Nucleus accumbens (tissue), 56 donors: ENCODE measurements at places on chromosomes 7 and 10.
A peak's percentile ranks its signal among the peaks of the same experiment; 100 is the strongest.

GRCh38 chr10:95327367-95327766 lies 36.6 kb upstream of the PDLIM1 start:
- DNase-seq: no peak

GRCh38 chr10:28909875-28910274 lies 232.6 kb downstream of the BAMBI start:
- no peak for DNase-seq

GRCh38 chr10:71308985-71309384 lies 10.1 kb upstream of the SLC29A3 start:
- no peak for DNase-seq

GRCh38 chr10:77391605-77392235 lies 245.9 kb downstream of the KCNMA1 start:
- DNase-seq: peak; percentile 17

DNA sequence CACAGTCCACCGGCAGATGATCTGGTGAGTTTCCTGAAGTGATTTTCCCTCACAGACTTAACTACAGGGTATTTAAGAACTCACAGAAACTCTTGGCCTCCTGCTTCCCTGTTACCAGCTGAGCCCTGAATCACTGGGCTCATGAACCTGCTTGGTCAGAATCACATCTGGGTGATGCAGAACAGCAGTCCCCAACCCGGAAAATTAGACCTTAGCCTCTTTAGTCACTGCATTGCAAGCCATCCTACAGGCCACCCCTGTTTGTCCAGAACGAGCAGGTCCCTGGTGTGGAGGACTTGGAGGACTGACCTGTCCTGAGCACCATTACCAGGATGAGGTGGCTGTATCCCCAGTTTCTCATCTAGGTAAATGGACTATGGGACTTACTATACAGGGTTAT lies 539.2 kb downstream of the TNS3 start:
- no peak for DNase-seq

DNA sequence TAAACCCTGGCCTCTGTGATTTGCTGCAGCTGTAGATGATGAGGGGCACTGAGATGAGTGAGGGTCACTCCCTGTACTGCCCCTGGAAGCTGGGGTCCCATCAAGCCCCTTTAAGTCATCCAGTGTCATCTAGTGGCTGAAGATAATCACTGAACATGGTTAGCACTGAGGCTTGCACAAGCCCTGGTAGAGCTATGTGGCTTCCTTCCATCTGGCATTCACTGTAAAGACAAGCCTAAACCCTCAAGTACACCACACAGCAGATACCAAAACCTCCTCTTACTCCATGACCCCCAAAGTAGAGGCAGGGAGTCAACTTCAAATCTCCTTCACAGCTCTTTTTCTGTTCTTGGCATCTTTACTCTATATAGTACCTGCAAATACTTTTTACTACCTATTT lies 72.7 kb upstream of the MRLN start:
- DNase-seq: no peak

- DNase-seq: no peak
Measured at GRCh38 chr7:69883399-69883891, 285.2 kb downstream of the AUTS2 start.

DNA sequence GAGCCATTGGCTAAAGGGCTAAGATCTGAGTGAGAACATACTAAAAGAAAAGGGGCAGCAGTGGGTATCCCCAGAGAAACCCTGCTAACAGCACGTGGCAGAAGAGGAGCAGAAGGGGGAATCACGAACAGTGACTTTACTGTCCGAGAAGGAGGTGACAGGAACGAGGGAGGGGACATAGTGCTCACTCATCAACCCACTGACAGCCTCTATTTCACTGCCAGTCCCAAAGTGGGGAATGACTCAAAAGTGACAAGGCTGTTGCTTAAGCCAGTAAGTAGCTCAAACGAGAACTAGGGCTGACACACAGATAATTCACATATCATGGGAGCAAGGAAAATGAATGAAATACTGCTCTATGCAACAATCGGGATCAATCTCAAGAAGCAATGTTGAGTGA lies 92.7 kb downstream of the RSU1 start:
- DNase-seq: no peak

DNA sequence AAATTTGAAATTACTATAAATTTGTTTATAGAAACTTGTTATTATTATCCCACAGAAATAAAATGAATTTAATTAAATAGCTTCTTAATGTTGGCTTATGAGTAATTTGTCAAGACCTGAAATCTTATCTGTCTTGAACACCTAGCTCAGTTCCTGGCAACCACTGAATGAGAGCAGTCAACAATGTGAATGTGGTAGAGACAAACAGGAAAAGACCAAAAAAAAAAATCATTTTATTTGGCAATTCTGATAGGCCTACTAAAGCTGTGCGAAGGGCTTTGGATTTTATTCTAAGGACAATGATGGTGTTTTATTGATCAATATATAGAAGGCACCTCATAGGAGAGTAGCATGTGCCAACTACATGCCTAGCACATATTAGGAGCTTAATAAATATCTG lies 127.8 kb upstream of the RSU1 start:
- DNase-seq: no peak

DNA sequence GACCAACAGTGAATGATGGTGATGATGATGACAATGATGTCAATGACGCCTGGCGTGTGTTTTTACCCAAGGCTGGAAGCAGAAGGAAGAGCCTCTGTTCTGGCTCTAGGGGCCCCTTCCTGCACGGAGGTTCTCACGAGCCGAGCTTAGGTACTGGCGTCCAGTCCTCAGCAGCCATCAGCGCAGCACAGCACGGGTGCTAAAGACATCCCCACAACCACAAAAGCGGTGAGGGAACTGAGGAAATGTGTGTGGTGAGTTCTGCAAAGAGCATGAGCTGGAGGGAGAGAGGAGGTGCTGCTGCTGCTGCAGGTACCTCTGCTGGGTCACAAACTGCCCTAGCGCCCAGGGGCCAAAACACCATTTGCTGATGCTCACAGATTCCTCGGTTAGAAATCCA lies 81.6 kb downstream of the SFMBT2 start:
- DNase-seq: no peak

- peak; percentile 7 for DNase-seq
Measured at GRCh38 chr10:52951824-52952223, 179.2 kb upstream of the MBL2 start.

DNA sequence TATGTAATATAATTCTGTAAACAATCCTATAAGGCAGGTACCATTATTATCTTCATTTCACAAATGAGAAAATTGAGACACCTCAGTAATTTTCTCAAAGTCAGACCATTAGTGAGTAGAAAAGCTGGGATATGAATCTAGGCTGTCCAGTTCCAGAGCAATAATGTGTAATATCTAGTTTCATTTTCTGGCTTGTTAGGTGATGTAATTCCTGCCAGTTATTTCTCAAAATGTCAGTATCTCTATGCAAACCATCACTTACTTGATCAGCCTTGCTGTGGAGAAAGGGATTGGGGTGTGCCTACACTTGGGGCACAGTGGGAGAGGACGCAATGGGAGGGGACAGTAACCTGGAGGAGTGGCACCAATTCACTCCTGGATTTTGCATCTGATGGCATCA lies 157.5 kb downstream of the LYZL1 start:
- no peak for DNase-seq

- DNase-seq: no peak
Measured at GRCh38 chr10:69010151-69010640, 21.6 kb downstream of the KIFBP start.

GRCh38 chr10:15137036-15137359 lies 31.5 kb downstream of the NMT2 start:
- no peak for DNase-seq

DNA sequence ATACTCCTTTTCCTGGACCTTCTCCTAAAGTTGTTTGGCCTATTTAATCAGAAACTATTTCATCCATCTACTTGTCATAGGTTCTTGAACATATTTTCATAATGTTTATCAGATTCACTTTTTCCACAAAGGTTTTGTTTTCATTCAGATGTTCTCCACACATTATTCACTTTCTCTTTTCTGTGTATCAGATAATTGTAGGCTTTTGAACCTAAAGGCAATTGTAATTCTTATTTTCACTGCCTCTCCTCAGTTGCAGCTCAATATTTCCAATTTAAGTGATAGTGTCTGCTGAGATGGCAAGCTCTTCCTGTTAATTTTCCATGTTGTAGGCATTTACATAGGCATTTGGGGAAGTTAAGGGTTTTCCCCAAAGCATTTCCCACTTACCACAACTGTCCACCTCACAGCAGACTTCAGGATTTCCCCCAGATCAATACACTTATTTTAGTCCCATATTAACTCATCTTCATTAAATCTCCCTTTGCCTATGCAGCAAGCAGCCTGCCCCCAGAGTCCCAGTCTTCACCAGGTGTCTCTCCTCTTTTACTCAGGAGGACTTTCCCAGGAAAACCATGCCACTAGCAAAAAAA lies 12.3 kb upstream of the IKZF1 start:
- DNase-seq: no peak

DNA sequence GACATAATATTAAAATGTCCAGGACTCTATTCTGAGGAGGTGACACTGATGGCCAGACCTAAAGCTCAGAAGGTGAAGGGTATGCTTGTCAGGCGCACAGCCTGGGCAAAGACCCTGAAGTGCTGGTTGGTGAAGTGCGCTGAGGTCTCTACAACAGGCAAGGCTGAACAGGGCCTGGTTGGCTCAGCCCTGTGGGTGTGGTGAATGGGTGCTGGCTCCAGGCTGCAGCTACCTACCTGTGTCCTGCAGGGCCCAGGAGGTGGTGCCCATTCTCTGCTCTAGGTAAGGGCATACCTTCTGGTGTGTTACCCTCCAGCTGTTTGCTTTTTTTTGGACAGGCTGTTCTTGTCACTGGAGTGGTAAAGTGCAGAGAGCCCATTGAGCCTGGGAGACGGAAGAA lies 85.1 kb downstream of the RAMP3 start:
- no peak for DNase-seq

GRCh38 chr7:101465131-101465530 lies 102.5 kb downstream of the COL26A1 start:
- DNase-seq: no peak

- no peak for DNase-seq
Measured at GRCh38 chr7:115561335-115562110, 469.0 kb downstream of the TFEC start.

DNA sequence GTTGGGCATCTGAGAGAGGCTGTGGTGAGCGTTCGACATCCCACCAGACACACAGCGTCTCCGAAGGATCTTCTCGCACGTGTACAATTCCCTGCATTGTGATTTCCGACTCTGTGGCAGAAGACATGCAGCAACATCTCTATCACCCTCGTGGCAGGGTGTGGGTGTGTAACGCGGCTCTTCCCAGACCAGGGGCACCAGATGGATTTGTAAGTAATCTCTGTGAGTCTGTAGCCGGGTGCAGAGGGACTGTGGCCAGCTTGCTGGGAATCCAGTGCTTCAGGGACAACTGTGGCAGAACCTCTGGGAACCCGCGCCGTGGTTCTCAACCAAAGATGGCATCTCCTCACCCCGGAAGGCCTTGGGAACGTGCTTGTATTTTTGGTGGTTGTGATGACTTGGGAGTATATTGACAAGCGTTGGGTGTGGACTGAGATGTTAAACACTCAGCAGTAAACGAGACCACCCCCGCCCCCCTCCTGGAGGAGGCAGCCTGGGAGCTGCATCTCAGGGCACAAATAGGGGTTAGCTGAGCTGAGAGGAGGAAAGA lies 21.2 kb downstream of the FOXL3 start:
- no peak for DNase-seq

DNA sequence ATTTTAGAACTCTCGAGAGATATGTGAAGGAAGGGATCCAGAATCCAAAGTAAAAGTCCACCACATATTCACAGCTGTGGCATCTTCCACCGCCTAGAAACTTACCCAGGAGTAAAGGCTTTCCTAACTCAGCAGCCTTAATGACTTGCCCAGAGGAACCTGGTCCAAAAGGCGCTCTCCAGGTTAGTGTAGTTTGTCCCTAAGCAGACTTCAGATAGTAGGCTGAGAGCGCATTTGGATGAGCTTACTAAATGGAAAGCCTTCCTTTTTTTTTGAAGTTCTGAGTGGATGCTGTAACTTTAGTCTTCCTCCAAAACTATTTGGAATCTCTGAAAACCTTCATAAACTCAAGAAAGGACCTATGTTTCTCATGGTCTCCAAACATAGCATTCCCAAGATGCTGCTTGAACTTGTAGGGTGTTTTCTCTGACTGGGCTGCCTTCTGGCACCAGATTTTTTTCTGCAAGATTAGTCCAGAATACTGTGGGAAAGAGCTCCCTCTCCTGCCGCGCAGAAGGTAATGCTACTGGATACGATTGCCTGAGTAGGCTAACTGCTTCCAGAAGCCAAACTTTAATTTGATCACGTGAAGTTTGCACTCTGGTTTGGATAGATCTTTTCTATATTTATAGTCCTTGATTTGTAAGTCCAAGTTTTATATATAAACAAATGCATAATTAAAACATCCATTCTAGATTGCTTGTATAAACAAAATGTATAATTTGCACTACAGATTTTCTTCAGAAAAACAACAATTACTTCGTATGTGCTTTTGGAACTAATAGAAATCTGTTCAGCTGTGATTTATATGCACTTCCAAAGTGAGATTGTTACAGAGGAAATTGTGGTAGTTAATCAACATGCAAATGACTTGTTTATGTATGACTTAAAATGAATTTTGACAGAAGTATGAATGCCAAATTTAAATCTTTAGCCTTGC lies 19.6 kb upstream of the GPR37 start:
- DNase-seq: peak; percentile 14

DNA sequence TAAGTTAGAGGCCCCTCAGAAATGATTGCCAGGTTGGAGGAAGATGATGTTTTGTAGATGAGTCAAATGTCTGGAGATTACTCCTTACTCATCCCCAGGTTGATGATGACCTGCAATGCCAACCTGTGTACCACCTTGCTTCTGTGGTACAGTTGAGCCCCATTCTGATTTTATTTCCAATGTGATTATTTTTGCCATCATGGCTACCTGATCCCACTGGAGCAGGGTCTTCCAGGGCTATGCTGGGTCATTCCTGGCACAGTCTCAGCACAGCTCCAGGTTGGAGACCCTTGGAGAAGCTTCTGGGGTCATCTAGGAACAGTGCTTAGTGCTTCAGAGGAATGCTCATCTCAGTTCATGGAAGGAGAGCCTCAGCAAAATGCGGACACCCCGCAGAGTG lies 34.3 kb downstream of the LRRC18 start:
- no peak for DNase-seq

DNA sequence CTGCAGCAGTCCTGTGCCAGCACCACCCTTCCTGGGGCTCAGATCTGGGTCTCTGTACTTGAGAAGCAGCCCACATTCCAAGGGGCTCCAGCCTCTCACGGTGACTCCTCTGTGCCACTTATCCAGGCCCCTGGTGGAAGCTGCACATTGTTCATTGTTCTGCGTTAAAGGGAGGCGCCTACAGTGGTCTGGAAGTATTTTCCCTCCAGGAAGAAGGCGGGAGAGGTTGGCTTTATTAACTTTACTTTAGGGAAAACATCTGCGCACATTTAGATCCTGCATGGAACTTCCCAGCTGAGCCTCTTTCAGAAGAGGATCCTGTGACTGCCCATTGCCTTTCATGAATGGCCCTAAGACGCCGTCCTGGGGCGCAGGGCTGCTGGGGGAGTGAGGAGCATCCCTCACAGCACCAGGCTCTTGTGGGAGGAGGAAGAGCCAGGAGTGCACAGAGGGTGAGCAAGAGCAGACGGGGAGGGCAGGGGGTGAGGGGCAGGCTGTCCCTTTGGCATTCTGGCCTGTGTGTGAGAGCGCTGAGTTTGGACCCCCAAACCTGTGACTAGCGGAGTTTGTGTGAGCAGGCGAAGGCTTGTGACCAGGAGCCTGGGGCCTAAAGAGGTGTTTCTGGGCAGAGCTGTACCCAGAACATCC lies 98.6 kb upstream of the BTBD16 start:
- no peak for DNase-seq

- DNase-seq: peak; percentile 37
Measured at GRCh38 chr7:51067757-51068156, 248.9 kb downstream of the COBL start.

GRCh38 chr10:70492786-70493659 lies 14.5 kb downstream of the PALD1 start:
- DNase-seq: no peak
